ENCODE measurements at places on chromosomes 16 and 17. TPM values are rescaled to one million over a fixed set of nuclear protein-coding genes. Genes with fewer than 3 reads are reported as not detected.

DNA sequence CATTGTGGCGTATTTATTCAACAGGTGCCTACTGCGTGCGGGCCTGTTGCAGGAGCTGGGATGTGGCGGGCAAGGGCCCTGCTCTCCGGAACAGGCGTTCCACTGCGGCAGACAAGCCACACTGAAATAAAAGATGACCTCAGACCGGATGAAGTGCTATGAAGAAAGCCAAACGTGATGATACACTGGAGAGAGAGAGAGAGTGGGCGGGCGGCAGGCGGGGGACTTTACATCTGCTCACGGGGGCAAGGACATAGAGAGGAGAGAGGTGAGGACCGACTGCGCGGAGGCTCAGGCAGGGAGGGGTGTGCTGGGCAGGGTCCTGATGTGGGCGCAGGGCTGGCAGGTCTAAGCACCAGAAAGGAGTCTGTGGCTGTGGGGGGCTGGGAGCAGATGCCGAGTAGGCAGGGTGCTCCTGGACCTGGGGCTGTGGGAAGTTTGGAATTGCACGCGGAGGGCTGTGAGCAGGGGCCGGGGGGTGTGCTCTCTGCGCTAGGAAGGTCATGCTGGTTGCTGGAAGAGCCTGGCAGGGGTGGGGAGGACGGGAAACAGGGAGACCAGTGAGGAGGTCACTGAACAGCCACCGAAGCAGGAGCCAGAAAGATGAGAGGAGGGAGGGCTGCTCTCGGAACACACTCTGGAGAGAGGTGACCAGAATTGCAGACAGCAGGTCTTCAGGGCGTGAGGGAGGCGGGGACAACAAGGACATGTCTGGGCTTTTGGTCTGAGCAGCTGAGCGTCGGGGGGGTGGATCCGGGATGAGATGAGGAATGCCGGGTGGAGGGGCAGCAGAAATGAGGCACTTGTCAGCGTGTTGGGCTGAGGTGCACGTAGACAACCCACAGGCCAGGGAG, 9.9 kb downstream of the MXRA7 start:
- H3K4me1 ChIP-seq = no peaks in the 10 kb centered on the region
- no peak overlapping the region for H3K4me3 ChIP-seq
- peak overlapping the region; percentile 27 for H3K27ac ChIP-seq
- no peaks in the 10 kb centered on the region for H3K36me3 ChIP-seq
- H3K27me3 ChIP-seq = no peaks in the 10 kb centered on the region

GRCh38 chr16:48277158-48277557, 29.8 kb upstream of the ABCC11 start:
- H3K4me3 ChIP-seq = no peak overlapping the region
- H3K27ac ChIP-seq = no peak overlapping the region
- H3K27me3 ChIP-seq = no peaks in the 10 kb centered on the region
- no peaks in the 10 kb centered on the region for H3K4me1 ChIP-seq

DNA sequence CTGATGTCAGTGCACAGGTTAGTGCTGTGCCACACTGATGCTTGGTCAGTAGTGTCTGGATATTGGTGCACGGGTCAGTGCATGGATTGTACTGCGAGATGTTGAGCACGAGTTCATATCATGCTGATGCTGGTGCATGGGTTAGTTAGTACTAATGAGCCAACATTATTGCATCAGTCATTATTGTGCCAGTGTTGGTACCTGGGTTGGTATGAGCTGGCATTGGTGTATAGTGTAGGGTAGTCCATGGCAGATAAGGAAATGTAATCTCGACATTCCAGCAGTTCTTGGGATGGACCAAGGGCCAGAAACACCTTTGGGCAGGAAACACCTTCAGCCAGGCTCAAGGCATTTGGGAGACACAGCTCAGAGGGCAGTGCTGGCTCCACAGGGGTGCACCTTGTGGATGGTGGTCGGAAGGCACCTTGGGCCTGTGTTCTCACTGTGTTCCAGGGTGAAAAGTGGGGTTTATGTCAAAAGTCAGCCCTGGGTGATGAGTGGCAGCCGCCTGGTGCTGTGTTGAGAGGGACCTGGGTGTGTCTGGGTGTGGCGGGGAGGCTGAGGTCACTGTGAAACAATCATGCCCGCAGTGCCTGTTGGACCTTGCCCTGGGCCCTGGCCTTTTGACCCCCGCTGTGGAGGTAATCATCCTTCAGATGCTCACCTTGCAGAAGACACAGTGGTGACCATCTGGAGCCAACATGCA, 100.7 kb upstream of the ZNF469 start:
- H3K27ac ChIP-seq = no peak overlapping the region
- no peaks in the 10 kb centered on the region for H3K36me3 ChIP-seq
- no peaks in the 10 kb centered on the region for H3K4me1 ChIP-seq
- H3K27me3 ChIP-seq = no peaks in the 10 kb centered on the region
- no peak overlapping the region for H3K4me3 ChIP-seq

KRT27 gene
- not detected for polyA plus RNA-seq

SOX9 gene
- 5.8 TPM for polyA plus RNA-seq

Data from kidney (tissue), 22 donors.